Fibroblast of skin of scalp (primary cell): ENCODE measurements at places on chromosomes 5 and 9.

DNA sequence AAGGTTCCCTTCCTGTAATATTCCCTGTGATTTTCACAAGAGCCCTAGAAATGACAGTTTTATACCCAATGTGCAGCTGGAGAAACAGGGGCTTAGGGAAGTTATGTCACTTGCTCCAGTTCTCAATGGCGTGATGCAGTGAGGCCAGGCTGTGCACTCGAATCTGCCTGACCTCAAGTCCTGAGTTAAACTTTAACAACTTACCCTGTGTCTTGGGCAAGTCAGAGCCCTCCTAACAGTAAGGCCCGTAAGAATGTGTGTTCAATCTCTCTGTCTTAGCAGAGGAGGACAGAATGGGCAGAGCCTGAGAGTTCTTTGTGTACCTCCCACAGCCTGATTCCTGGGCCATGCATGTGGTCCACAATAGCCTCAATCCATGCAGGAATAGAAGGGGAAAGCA, 181.1 kb downstream of the TRIM32 start:
- DNase-seq: no peak

GRCh38 chr5:135452321-135453030, at the start of gene TIFAB:
TIFAB (minus strand) TSS chr5:135452351; CDS start chr5:135449939, 2,412 bp downstream.
- DNase-seq: no peak

DNA sequence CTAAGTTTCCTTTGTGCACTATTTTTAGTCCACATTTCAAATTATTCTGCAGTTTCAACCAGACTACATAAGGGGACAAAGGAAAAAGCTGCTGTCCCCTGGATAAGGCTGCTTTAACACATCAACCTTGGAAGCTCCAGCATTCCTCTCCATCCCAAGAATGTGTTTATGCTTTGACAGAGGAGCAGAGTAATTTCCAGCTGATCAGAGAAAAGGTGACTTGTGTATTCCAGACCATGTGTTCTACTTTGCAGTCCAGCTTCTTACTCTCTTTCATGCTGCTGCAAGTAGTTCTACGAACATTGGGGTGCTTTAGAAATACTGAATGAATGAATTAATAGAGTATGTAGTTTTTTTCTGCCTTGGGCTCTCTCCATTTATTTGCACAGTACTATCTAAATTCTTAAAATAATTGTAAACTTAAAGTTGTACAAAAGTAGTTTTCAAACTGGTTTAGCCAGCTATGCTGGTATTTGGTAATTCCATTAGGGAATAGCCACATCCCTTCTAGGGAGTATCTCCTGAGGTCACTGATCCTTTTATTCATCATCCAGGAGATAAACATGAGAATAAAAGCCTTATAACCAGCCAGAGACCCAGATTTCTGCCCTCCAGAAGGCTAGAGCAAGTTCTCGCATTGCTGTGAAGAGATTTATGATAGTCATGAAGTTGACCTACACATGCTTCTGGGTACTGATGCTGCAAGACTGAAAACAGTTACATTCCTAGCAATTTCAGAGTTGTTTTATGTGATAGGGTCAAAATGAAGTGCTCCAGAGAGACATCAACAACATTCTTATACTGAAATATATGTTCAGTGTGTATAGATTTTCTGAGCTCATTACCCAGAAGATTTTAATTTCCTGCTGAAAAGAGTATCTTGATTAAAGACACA, 215.2 kb downstream of the COMMD10 start:
- DNase-seq: peak; percentile 1

DNA sequence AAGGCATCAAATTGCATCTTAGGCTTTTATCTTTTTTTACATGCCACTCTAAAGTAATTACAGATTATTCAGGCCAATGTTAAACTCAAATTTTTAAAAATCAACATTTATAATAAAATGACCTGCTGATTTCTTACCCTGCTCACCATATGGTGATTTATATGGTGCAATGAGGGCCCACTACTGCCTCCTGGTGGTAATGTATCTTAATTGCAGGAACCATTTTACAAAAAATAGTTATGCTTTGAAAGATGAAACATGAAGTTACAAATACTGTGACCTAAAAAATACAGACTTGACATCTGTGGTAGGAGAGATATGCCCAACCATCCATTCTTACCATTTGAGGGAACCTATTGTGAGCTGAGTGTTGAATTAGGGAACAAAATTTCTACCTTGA, 292.6 kb upstream of the TAS2R1 start:
- DNase-seq: no peak

- peak; percentile 53 for DNase-seq
Observed at GRCh38 chr9:133237035-133237731, 28.1 kb upstream of the OBP2B start.

GRCh38 chr5:107672211-107673038, 1.7 kb upstream of the EFNA5 start:
- peak; percentile 92 for DNase-seq

GRCh38 chr9:2354856-2355696, 266.5 kb upstream of the VLDLR start:
- DNase-seq: no peak

- peak; percentile 83 for DNase-seq
Observed at GRCh38 chr5:96565582-96566265, 96.5 kb upstream of the CAST start.

DNA sequence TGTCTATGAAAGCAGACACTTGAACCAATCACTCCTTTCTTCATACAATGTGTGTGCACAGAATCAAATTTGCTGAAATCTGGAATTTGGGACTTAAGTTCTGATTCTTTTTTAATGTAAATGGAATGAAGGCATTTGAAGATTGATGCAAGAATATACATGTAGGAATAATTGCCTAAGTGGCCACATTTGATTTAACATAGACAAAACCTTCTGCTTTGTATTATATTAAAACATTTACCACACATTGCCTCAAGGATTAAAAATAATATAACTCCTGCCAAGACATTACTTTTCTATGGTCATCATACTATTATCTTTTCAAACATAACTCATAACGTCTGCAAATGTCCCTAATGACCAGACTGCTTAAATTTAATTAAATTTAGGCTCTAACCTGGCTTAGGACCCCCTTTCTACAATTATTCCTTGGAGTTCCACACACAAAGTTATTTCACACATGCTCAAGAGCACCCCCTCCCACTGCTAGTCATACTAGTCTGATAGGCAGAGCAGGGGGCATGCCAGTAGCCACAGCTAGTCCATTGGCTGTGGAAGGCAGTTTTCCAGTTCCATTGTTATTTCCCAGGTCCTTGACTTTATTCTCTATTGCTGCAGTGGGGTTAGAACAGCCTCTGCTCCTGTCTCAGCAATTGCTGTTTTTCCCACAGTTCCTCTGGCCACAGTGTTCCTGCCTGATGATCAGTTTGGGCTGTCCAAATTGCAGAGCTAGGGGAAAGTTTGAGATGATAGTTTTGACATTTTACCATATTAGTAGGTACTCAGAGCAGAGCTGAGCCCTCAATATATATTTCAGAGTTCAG, 360.6 kb upstream of the GRAMD2B start:
- peak; percentile 4 for DNase-seq

- no peak for DNase-seq
Observed at GRCh38 chr5:119792161-119792799, 162.9 kb downstream of the FAM170A start.

DNA sequence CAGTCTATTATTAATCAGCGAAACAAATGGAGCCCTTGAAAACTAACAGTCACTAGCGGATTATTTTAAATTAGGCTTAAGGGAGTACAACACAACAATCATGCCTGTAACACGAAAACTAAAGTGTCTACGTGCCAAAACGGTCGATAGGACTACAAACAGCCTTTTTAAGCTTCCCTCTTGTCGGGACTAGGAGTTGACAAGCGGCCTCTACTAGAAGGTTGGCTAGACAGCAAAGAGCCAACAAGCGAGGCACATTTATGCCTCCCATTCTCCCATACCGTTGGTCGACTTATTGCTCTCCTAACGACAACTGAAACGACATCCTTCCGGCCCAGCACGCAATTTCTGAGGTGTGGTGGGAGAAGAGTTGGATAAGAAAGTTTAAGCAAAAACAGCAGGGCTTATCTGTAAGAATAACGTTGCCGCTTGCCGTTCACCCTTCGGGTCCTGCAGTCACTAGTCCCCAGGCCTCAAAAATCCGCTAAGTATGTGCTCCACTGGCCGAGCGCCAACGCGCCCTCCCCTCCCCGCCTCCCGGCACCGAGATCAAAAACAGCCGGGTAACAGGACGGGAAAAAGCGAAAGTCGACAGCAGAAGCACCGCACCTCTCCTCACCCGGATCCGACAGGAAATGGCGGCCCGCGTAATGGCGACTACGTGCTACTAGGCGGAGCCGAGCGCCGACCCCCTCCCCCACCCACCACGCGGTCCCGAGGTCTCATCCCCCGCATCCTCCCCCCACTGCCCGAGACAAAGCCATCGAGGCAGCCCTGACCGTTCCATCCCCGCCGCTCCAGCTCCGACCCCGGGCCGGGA, 813 bp downstream of the HNRNPK start:
- peak; percentile 87 for DNase-seq

GRCh38 chr5:66710557-66711088, 114.4 kb downstream of the MAST4 start:
- DNase-seq: peak; percentile 95

DNA sequence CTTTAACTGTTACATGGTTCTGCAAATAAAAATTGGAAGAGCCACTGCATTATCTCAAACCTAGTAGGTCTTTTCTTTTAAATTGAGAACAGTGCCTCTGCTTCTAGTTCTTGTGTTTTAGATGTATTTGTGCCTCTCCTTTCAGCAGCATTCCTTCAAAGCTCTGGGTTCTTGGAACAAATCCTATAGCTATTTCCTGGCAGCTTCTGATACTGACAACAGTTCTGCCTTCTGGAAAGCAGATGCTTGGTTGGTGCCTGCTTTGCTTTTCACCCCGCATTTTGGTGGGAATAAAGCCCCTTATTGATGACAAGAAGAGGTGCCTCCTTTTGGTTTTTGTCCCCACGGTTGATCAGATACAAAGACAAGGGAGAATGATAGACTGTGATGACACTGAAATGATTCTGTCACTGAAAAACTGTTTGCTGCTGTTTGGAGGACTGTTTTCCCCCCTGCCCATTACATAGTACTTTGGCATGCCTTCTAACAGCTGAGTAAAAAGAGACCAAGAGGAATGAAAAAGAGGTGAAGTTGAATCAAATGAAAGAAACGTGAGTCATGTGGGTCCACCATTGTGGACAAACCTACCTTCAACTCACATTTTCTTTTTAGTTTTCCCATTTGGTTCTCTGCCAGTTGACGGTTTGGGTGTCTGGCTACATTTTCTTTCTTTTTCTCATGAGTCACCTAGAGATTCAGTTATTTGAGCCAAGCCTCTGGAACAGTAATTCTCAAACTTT, 5.6 kb downstream of the PTCD2 start:
- DNase-seq: peak; percentile 52

- DNase-seq: peak; percentile 77
Observed at GRCh38 chr5:127254729-127255284, 35.8 kb upstream of the MEGF10 start.

DNA sequence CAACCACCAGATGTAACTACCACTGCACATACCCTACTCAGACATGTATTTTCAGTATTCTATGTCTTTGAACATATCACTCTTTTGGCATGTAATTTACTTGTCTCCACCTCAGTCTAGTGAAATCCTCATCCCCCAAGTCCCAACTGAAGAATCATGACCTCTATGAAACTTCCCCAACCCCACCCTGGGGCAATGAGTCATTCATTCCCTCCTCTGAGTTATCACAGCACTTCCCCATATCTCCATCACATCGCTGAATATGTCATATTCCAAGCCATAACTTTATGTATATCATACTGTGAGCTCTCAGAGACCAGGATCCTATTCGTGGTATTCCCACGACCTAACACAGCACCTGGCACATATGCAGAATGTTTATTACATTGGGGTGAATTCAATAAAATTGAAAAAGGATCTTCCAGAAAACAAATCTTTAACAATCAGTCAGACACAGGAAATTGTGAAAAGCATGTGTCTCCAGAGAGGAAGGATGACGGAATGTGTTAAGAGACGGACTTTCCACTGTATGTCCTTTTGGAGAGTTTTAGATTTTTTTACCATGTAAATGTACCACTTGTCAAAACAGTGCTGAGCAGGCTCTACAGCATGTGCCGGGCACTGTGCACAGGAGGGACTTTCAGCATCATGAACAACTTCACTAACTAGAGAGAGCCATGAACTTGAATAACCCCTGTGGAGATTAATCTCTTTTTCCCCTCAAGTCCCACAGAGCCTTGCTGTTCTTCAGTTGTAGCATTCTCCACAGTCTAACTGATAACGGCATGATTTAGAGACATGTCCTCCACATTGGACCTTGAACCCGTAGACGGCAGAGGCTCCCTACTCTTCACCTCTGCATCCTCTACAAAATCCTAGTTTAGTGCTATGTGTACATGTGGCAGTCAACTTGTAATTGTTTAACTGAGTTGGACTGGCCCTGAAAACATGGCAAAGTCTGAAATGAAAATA, 213.5 kb downstream of the GLIS3 start:
- peak; percentile 66 for DNase-seq

DNA sequence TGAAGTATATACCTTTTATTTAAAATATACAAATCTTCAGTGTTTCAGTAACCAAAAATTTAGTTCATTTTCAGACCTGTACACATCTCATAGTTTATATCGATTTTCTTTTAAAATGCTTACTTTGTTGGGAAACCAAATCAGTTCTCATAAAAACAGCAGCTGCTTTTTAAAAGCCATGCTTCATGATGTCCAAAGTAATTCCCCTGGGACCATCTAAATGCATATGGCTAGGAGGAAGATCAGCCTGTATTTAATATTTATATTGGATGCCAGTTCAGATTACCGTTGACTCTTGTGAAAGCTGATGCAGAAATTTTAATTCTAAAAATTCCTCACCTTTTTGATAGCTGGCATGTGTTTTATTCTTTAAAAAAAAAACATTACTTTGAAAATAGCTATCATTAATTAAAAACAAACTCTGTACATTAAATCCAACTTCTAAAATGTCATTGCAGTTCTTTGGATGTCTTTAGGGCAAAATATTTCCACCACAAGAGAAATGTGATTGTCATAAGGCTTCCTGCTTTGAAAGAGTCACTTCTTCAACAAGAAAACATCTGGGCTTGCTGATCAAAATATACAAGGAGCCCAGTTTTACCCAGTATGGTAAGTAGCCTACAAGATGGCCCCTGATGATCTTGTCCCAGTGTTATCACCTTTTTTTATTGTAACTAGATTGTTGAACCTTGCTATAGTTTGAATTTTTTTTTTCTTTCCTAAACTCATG, 1242.9 kb upstream of the CDH6 start:
- DNase-seq: no peak

DNA sequence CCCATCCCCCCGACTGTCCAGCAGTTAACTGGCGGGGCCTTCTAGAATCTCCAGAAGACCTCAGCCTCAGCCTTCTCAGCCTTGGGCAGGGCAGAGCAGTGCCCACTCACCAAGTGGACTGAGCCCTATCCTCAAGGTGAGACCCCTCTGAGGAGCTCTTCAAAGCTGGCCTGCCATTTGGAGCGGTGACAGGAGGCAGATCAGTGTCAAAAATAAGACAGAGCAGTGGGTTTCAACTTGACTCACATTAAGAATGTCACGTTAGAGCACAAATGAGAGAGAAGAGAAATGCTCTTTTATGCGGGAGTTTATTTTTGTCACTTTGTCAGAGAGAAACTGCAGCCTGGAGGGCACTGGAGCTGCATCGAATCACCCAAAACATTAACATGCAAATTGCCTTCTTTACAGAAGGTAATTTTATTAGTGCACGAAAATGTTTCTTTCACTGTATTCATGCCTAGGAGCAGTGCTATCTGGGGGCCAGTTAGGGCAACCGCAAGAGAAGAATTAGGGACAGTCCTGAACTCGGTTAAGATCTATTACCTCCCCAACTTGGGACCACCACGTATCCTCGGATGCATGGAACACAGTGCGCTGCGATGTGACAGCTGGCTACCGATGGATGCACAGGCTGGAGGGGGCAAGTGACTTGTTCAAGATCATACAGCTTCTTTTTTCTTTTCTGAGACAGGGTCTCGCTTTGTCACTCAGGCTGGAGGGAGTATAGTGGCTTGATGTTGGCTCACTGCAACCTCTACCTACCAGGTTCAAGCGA, 188.5 kb downstream of the DAB2IP start:
- DNase-seq: no peak
